ENCODE measurements at places on chromosomes 6 and 20.

DNA sequence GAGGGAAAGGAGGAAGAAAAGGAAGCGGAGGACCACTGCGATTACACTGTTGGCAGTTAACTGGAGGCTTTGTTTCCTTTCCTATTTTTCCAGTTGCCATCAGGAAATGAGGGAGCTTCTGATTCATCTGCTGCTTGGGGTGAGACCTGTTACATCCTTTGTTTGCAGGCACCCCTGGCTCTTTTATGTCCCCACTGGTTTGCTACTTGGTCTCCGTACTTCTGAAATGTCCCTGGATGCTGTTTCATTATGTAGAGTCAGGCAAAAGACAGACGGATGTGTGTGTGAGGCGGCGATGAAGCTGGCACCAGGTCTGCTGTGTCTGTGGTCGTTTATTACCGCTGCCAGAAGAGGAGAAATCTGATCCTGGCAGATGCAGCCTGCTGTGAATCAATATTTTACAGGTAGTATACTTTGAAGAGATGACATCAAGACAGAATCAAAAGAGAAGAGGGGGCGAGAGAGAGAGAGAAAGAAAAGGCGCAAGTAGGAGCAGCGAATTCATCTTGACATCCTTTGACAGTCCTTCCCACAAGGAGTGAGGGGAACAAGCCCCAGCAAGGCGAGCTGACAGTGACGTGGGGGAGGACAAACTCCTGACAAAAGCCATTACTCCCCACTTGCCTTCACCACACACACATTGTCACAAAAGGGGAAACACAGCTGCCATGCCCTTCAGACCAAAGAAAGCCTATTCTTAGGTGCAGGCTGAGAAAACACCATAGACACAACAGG, 145.9 kb upstream of the FBXL4 start:
- no peak for DNase-seq

- peak; percentile 54 for DNase-seq
Observed at GRCh38 chr6:89436226-89436625, 3.3 kb downstream of the ANKRD6 start.

- no peak for DNase-seq
Observed at GRCh38 chr6:131286469-131287040, 151.3 kb downstream of the AKAP7 start.

GRCh38 chr20:51788822-51789221, 13.5 kb downstream of the SALL4 start:
- no peak for DNase-seq

DNA sequence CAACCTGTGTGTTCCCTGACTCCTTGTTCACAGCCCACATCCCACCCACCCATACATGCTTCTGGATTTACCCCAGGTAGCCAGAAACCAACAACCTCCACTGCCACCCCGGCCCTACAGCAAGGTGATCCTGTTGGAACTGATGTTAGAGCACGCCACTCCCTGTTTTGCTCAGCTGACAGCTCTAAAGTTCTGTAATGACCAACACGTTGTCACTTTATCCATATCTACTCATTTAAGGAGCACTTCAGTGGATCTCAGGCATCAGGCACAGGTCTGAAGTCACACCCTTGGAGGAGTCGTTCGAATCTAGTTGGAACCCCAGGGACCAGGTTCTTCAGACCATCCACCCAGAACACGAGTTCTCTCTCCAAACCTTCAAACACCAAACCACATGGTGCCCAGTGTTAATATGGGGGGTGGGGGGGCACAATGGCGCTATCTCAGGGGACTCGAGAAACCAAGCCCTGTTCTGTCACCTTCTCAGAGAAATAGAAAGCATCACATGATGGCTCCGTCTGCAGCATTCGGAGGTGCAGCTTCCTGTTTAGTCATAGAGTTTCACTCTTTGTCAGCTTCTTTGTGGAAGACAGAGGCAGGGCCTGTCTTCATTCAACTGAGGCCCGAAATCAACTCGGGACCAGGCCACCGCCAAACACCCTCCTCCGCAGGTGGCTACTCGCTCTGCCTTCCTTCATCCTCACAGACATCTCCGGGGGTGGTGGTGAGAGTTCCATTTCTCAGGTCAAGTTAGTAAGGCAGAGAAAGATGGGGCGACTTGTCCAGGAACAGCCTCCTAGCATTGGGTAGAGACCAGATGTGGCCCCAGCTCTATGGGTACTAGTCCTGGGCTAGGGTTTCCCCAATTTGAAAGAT, 142.2 kb downstream of the NFATC2 start:
- DNase-seq: no peak

GRCh38 chr20:23318347-23318746, 32.2 kb upstream of the NXT1 start:
- DNase-seq: no peak

- no peak for DNase-seq
Observed at GRCh38 chr6:90872981-90873380, 286.1 kb upstream of the MAP3K7 start.

DNA sequence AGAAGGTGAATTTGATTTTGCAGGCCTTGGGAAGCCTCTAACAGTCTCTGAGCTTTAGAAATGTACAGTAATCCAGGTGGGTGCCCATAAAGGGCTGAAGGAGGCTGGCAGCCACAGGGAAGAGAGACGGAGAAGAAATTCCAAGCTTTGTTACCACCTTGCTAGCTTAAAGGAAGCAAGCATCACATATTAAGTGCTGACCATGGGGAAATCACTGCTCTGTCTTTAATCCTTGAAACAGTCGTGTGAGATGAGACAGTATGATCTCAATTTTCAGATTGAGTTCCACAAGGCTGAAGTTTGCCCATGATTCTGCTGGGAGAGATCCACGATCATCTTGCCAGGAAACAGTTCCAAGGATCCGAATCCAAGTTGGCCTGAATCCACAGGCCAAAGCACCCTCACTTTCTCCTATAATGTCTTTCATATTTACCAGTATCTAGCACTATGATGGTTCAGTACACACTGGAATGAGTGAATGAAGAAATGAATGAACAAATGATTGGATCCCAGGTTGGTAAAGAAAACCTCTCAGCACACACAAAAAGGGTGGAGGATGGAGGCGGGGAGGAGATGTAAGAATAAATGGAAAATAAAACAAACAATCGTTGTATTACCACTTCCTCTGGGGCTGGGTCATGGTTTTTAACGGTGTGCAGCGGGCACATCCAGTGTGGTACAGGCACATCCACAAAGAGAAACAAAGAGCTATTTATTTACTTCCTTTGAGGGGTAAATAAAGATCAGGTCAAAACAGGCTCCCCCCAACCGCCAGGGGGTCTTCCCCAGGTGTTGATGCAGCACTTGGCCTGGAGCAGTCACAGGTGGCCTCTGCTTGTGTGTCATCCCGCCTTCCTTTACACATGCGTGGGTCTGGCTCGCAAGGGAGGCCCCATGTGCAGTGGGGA, 28.2 kb upstream of the TAF8 start:
- peak; percentile 29 for DNase-seq

DNA sequence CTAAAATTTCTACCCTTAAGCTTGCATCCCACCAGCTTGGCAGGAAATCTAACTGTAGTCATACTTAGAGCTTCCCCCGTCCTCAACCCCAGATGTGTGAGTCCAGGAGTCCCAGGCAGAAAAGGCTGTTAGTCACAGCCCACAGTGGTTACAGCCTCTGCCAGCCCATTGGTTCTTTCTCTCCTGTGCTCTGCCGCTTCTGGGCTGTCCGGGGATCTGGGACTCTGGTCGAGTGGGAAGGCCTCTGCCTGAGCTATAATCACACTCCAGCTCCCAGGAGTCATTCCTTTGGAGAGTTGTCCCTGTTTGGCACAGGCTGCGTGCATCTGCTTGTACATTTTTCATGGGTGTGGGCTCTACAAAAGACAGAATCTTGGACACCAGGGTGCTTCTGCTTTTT, 45.6 kb upstream of the FYN start:
- peak; percentile 19 for DNase-seq

- no peak for DNase-seq
Observed at GRCh38 chr6:6090861-6091607, 84.3 kb upstream of the NRN1 start.

- DNase-seq: no peak
Observed at GRCh38 chr6:141158740-141159139, 974.0 kb upstream of the GJE1 start.

GRCh38 chr6:166419286-166419685, 36.5 kb upstream of the MPC1 start:
- no peak for DNase-seq

DNA sequence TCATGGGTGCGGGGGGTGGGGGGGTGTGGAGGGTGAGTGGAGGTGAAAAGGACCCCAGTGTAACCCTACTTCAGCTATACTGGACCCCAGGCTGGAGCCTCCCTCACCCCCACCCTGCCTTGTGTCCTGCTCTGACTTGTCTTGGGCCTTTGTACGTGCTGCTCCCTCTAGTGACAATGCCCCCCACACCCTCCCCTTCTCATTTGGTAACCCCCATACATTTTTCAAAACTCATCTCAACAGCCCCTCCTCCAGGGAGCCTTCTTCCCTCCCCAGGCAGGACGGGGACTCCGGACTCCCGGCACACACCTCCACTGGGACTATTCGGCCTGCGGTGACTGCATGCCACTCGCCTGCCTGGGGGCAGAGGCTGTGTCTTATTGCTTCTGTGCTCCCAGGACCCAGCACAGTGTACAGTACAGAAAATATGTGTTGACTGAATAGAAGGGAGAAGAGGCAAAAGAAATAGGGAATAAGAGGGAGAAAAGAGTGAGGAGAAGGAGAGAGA, 108.2 kb downstream of the VEGFA start:
- DNase-seq: no peak

DNA sequence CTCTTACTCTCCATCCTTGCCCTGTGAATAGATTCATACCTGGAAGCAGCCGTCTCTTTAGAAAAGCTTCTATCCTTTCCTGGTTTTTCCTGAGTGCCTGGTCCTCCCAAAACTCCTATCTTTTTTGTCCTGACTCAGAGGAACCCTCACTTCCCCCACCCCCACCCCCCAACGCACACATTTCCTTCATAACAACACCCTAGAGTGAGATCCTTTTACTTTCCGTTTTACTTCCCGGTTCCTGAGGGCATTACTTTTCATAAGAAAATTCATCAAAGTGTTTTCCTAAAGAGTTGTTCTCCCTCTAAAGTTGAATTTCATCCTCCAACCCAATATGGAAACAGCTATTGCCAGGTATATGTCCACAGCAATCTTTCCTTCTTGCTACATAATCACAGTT, 327.0 kb downstream of the NRN1 start:
- no peak for DNase-seq

GRCh38 chr6:114068771-114069170, 97.8 kb upstream of the HDAC2 start:
- no peak for DNase-seq

DNA sequence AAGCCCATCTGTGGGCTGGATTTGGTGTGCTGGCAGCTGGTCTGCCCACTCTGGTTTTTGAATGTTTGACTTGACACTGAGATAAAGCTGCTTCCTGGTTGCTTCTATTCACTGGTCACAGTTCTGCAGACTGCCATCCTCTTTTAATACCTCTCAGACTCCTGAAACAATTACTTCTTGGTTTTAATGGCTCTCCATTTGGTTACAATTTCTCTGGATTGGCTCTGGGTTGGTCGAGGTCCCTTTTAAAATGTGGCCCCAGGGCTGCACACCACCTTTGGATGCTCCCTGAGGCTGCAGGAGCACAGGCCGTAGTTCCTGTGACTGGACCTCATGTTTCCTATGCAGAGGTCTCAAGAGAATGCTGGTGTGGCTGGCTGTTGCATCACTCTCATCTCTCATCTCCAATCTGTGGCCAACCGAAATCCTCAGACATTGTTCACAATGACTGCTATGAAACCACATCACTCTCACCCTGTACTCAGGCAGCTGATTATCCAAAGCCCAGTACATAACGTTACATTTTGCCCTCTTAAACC, 98.5 kb downstream of the INSM1 start:
- no peak for DNase-seq

GRCh38 chr6:152295920-152296319, 341.2 kb downstream of the SYNE1 start:
- DNase-seq: no peak

DNA sequence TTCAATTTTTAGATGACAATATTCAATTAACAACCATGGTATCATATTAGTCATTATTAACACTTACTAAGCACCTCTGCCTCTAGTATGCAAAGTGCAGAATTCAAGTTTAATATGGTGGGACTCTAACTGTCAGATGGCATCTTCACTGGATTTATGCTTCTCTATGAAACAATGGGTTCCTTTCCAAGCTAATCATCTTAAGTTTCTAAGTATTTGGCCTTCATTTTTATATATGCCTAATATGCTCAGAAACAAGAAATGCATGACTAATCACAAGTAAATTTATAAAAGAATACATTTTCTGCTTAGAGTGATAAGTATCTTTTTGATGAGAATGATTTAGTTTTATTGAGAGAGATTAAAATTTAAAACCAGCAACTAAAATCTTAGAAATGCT, 144.7 kb downstream of the HIVEP2 start:
- no peak for DNase-seq

- DNase-seq: no peak
Observed at GRCh38 chr6:156916130-156916801, 139.1 kb downstream of the ARID1B start.

DNA sequence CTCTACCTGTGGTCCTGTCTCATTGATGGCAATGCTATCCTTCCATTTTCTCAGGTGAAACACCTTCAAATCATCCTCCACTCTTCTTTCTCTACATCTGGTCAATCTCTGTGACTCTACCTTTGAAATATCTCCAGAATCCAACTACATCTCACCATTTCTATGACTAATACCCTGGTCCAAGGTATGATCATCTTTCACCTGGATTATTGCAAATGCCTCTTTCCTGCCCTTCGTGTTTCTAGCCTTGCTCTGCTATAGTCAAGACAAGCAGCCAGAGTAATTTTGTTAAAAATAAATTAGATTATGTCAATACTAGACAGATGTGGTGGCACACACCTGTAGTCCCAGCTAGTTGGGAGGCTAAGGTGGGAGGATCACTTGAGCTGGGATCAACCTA, 17.8 kb upstream of the BLCAP start:
- DNase-seq: no peak

DNA sequence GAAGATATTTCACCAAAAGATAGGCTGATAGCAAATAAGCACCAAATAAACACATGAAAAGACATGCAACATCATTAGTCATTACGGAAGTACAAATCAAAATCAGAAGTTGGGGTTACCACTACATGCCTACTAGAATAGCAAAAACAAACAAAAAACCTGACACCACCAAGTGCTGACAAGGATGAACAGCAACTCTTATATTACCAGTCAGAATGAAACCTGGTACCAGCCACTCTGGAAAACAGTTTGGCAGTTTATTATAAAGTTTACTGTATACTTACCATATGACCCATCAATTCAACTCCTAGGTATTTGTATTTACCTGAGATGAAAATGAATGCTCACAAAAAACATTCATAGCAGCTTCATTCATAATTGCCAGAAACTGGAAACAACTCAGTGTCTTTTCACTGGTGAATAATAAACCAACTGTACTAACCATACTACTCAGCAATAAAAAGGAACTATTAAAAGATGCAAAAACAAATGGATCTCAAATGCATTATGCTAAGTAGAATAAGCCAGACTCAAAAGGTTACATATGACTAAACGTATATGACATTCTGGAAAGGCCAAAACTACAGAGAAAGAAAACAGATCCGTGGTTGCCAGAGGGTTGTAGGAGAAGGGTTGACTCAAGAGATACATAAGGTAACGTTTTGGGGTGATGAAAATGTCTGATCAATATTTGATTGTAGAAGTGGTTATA, 33.0 kb downstream of the NUP153 start:
- no peak for DNase-seq

Data from lung microvascular endothelial cell (primary cell).